ENCODE measurements at places on chromosomes 1 and 21.
A peak's percentile ranks its signal among the peaks of the same experiment; 100 is the strongest.

- no peak for DNase-seq
Measured at GRCh38 chr1:205963352-205964155, 20.3 kb upstream of the SLC26A9 start.

GRCh38 chr1:12527564-12527963, 90.4 kb downstream of the DHRS3 start:
- DNase-seq = no peak

DNA sequence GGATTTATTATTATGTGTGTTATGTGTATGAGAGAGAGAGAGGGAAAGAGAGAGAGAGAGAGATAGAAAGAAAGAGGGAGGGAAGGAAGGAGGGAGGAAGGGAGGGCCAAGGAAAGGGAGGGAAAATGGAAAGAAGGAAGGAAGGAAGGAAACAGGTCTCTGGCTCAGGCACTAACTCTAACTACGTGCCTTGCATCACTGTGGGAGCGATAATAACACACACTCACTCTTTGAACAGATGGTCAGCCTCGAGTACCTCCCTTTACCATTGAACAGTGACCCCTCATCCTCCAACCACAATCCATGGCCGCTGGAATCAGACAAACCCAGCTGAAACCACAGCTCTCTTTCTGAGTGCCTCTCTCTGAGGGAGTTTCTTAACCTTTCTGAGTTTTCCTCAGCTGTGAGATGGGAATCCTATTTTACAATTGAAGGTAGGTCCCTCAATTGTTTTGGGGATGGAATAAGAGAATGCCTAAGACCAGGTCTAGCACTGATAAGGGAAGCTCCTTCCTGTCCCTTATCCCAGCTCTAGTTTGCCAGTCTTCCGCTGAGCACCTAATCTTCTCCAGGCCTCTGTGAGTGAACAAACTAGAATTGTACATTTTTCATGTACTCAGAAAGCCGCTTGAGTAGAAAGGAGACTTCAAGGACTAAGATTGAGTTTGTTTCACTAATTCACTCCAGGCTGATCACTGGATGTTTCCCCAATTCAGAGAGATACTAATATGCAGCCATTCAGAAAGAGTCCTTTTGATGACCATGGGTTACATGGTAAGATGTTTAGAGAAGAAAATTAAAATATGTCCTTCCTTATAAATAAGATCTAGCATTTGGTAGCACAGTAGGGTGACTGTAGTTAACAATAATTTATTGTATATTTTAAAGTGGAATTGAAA, 62.8 kb downstream of the IRF2BP2 start:
- DNase-seq = no peak

- peak; percentile 90 for DNase-seq
Measured at GRCh38 chr1:53413175-53414001, 45.8 kb upstream of the DMRTB1 start.

GRCh38 chr1:113579256-113580018, 179.8 kb downstream of the PHTF1 start:
- DNase-seq = peak; percentile 66

GRCh38 chr1:201276891-201277290, 6.4 kb upstream of the PKP1 start:
- no peak for DNase-seq

- DNase-seq = peak; percentile 13
Measured at GRCh38 chr21:17270229-17270628, 242.6 kb upstream of the CXADR start.

GRCh38 chr21:27424601-27425000, 457.7 kb upstream of the ADAMTS5 start:
- DNase-seq = no peak

All from MG63 (cell line).